NCI-H2081 (cell line): ENCODE measurements at places on chromosomes 7 and 10.

GRCh38 chr7:134712196-134712595 is 65.5 kb downstream of the BPGM start:
- no peak for DNase-seq

GRCh38 chr7:103932389-103932788 is 57.1 kb downstream of the RELN start:
- DNase-seq: peak; percentile 11

DNA sequence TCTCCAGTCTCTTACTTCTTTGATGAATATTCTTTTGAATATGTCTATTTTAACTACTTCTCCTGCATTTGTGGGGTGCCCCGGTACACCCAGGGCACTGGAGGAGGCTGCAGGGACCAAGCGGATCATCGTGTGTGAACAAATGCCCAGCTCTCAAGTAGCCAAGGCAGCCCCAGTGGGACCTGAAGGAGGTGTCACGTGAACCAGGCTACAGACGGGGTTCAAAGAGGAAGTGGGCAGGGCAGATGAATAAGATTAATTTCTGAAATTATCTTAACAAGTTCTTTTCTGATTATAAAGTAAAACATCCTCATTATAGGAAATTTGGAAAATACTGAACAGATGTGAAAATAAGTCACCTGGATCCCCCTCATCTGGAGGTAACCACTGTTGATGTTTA is 78.4 kb upstream of the DUSP5 start:
- DNase-seq: no peak

DNA sequence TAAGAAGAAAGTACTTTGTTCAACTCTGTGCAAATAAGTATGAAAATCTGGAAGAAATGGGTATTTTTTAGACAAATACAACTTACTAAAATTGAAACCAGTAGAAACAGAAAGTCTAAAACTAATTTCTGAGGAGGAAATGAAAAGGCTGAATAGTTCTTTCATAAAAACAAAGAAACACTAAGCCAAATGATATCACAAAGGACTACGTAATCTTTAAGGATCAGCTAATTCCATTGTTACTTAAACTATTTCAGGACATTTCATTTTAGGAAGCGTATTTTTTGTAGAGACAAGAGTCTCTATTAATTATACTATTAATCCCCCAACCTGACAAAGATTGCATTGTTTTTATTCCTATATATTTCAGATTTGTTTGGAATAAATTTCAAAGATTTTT is 11.2 kb upstream of the CCSER2 start:
- DNase-seq: no peak

DNA sequence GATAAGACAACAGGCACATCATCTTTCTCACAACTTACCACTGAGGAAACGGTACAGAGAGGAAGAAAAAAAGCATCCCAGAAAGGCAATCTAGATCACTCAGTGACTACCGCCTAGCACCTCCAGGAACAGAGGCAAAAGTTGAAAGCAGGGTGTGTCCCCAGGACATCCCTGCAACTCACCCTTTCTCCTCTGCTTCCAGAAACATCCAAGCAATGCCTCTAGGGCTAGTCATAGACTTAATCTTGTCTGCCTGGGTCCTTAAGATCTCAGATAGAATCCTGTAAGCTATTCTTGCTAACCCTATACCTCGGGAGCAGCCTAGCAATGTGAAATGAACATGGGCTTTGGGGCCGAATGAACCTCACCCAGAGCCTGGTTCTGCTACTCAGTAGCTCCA is 18.8 kb upstream of the PDCD4 start:
- DNase-seq: no peak

- no peak for DNase-seq
Measured at GRCh38 chr10:96376483-96376882, 17.7 kb upstream of the OPALIN start.

GRCh38 chr7:13778967-13779366 is 210.5 kb downstream of the ETV1 start:
- no peak for DNase-seq

DNA sequence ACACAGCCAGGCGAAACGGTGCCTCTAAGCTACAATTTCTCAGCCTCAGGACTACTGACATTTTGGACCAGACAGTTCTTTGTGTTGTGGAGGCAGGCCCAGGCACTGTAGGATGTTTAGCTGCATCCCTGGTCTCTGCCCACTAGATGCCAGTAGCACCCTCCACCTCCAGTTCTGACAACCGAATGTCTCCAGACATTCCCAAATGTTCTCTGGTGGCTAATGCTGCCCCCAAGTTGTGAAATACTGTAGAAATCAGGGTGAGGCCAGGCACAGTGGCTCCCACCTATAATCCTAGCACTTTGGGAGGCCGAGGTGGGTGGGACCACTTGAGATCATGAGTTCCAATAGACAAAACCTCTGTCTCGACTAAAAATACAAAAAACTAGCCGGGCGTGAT is 18.2 kb downstream of the HNRNPF start:
- no peak for DNase-seq

DNA sequence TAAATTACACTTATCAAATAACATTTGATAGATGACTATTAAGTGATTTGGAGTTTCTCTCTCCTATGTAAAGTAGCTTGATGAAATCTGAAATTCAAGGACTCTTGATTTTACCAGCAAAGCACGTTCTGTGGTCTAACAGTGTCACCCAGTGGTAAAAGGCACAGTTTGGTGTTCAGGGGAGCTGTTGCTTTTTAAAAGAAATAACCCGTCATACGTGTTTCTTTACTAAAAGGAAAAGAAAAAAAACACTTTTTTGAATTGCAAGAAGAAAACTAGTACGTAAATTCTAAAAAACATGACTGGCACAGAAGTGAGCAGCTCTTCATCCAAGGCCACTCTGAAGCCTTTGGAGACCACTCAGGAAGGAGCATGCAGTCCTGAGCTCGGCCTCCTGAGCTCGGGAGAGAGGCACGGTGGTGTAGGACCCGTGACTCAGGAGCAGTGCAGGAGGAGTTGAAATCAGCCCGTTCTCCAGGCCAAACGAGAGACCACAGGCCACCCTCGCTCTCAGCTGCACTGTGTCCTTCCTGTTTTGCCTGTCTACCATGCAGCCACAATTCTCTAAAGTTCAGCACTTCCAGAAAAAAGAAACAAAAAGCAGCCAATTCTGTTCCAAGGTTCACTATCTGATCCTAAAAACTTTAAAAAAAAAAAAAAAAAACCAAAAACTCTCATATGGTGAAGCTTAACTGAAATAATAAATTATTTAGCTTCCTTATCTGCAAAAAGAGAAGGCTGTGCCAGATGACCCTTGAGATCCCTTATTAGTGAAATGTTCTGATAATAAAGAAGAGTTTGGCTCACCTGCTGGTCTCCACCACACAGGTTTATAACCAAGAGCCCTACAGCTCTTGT is 212.6 kb upstream of the FRMD4A start:
- DNase-seq: no peak

GRCh38 chr7:137674551-137675409 is 172.0 kb downstream of the DGKI start:
- no peak for DNase-seq

- DNase-seq: no peak
Measured at GRCh38 chr7:148535217-148535616, 55.3 kb upstream of the C7orf33 start.

DNA sequence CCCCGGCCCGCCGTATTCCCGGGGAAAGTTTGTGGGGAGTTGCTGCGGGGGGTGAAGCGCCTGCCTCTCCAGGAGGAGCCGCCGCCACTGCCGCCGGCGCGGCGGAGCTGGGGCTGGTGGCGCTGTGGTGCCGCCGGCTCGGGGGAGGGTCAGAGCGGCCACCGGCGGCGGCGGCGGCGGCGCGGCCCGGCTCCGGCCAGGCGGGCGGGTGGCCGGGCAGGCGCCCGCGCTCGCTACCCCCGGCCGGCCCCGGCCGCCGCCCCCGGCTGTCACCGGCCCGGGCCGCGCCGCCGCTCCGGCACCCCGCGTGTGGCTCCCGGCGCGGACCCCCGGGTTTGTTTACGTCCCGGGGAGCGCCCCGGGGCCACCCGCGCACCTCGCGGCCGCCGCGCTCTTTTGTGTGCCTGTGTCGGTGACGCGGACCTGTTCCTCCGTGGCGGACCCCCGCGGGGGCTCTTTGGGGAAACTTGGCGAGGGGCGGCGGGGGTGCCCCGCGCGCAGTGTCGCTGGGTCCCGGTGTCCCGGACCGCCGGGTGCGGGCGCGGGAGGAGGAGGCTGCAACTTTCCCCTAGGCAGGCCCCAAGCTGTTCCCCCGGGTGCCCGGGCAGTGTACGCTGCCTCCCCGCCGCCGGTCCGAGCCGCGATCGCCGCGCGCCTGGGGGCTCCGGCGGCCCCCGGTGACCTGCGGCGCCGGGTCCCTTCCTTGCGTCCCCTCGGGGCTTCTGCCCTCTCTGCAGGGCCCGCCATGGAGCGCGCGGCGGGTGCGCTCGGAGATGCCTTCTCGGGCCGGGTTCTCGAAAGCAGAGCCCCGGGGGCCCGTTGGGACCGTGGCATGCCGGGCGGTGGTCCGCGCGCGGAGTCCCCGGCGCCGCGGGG is 593 bp upstream of the CUX1 start:
- DNase-seq: peak; percentile 17

DNA sequence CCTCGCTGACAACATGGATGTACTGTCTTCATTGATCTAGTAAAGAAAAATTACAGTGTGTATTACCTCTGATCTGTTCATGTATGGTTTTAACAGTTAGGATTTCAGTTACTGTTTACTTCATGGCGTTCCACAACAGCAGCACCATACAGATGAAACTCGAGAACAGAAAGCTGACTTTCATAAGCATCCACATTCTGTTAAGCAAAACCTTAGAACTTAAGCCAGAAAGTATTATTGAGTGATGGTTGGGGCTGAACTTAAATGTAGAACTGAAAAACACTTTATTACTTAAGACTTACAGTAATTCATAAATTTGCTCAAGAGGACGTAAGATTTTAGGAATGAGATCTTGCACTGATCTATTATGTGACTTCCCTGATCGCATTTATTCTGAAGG is 3.7 kb downstream of the MRPL32 start:
- DNase-seq: no peak

DNA sequence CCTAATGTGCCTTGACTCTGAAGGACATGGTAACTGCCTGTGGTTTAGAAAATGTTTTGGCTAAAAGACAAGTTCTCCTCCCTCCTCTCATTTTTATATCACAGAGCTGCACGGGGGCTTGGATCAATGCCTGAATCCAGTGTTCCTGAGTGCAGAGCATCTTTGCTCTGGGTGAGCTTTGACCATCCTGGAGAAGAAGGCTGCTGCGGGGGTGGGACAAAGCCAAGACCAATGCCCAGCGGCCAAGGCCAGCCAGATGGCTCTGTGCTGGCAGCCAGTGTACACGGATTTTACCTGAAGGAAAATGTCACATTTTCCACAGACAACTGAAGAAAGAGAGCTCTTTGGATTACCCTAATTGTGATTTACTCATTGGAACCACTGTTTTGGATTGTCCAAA is 102.0 kb upstream of the TARP start:
- DNase-seq: no peak

- no peak for DNase-seq
Measured at GRCh38 chr10:114271779-114272167, 32.7 kb downstream of the VWA2 start.

GRCh38 chr10:110074298-110074697 is 66.5 kb downstream of the ADD3 start:
- no peak for DNase-seq

DNA sequence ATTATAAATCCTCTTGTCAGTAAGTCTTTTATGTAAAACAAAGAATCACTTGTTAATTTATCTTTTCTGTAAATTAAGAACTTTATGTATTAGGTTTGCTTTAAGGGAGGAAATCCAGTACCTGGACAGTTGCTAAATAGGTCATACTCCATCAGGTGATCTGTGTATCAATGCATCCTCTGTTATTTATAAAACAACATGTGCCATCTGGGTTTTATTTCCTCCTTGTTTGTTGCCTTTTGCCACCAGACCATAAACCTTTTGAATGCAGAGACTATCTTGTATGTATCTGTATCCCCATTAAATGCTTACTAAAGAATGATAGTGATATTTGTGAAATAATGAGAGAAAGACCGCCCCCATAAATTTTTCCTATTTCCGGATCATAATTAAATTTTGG is 70.0 kb downstream of the SLC35B4 start:
- no peak for DNase-seq

- no peak for DNase-seq
Measured at GRCh38 chr7:156261581-156261980, 379.0 kb upstream of the RNF32 start.

GRCh38 chr10:102876747-102877153 is 7.5 kb downstream of the AS3MT start:
- DNase-seq: no peak

DNA sequence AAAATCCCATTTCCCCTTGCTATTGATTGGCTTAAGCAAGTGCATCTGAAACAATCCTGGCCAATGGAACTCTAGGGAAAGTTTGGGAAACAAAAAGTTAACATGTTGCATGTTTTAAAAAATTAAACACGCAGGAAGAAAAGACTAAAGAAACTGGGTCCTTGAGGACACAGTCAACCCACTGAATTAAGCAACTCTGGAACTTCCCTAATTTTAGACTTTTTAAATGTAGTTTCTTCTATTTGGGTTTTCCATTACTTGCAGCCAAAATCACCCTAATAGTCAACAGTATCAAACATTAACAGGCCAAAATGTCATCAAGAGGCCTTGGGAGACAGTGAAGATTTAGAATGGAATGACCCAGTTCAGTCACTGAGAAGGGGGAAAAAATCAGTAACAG is 40.6 kb downstream of the OSBPL3 start:
- no peak for DNase-seq

DNA sequence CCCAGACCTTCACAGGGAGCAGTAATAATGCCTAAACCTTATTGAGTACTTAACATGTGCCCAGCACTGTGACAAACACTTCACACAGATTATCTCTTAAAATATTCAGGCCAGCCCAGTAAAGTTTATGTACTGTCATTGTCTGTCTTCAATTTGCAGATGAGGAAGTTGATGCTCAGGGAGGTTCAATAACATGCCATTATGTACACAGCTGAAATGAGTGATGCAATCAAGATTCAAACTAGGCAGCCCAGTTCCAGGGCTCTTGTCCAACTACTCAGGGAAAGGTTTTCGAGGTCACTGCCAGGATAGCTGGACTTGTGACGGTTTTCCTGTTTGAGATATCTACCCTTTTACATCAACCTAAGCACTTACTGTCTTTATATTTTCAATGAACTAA is 56.1 kb downstream of the AUTS2 start:
- peak; percentile 38 for DNase-seq

- no peak for DNase-seq
Measured at GRCh38 chr7:106864298-106865081, 592 bp upstream of the PIK3CG start.

DNA sequence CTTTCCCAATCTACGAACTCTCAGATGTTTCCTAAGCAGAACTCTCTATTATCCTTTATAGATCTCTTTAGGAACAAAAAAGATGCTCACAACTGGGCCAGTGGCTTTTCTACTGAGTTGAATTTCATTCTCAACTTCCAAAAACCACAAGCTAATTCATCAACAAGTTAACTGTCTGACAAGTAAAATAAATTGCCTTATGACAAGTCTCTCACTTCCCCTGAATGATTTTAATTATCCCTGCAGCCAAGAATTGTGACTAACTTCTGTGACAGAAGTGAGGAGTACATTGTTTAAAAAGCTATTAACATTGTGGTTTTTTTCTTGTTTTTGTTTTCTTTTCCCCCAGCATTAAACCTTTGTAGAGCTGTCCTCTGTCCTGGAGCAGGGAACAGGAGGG is 343.1 kb downstream of the HPSE2 start:
- DNase-seq: no peak

GRCh38 chr10:4391683-4392082 is 434.3 kb upstream of the AKR1E2 start:
- no peak for DNase-seq
